Omental fat pad (tissue), 4 donors: ENCODE measurements at places on chromosomes 16 and 17. TPM values are rescaled to one million over a fixed set of nuclear protein-coding genes. Genes with fewer than 3 reads are reported as not detected.

GRCh38 chr16:7257016-7257415 lies 75.6 kb upstream of the RBFOX1 start:
- no peak for DNase-seq

- DNase-seq = no peak
These were observed 4.3 kb downstream of the CENPX start for GRCh38 chr17:82018152-82018988.

DNA sequence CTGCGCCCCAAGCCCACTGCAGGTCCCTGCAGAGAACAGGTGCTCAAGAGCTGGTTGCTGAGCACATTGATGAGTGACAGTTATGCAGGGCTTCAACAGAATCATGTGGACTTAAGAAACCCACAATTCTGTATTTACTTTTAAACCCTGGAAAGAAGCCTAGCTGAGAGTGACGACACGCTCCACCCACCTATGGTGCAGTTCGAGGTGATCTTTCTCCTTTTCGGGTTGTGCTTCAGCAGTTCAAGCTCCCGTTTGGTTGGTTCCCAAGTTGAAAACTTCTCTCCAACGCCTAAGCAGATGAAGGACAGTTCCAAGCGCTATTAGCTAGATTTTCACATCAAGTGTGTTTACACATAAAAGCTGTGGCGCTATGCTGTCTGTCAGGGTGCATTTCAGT lies 23.9 kb downstream of the USP22 start:
- DNase-seq = no peak

GRCh38 chr16:31429314-31429713 lies 1.2 kb upstream of the COX6A2 start:
- no peak for DNase-seq

DNA sequence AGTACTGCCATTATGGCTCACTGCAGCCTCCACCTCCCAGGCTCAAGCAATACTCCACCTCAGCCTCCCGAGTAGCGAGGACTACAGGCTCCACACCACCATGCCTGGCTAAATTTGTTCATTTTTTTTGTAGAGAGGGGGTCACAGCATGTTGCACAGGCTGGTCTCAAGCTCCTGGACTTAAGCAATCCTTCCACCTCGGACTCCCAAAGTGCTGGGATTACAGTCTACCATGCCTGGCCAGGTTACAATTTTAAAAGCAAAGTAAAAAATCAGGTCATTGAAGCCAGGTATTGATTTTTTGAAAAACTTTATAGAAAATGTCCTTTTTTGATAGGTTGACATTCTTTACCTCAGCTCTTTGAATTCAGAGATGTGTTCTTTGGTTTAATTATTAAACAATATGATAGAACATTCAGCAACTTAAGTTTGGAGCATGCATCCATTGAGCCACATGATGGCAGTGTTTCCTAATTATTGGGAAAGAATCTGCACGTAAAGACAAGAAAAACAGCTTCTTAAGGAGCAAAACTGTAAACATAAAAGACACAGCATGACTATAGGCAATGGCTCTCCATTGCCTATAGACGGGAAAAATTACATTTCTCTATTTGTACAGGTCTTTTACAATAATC lies 1.7 kb upstream of the SLC16A11 start:
- no peak for DNase-seq

DNA sequence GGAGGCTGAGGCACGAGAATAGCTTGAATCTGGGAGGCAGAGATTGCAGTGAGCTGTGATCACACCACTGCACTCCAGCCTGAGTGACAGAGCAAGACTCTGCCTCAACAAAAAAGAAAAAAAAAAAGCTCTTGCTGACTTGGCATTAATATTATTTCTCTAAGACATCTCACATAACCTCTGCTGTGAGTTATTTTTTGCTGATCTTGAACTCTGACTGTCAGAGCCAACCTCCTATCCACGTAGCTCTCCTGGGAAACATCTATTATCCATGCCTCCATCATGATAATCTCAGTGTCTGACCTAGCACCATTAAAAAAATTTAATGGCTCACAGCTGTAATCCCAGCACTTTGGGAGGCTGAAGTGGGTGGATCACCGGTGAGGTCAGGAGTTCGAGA lies 12.7 kb upstream of the ULK2 start:
- no peak for DNase-seq

The ADAP2 gene
- total RNA-seq = 41.6 TPM

DNA sequence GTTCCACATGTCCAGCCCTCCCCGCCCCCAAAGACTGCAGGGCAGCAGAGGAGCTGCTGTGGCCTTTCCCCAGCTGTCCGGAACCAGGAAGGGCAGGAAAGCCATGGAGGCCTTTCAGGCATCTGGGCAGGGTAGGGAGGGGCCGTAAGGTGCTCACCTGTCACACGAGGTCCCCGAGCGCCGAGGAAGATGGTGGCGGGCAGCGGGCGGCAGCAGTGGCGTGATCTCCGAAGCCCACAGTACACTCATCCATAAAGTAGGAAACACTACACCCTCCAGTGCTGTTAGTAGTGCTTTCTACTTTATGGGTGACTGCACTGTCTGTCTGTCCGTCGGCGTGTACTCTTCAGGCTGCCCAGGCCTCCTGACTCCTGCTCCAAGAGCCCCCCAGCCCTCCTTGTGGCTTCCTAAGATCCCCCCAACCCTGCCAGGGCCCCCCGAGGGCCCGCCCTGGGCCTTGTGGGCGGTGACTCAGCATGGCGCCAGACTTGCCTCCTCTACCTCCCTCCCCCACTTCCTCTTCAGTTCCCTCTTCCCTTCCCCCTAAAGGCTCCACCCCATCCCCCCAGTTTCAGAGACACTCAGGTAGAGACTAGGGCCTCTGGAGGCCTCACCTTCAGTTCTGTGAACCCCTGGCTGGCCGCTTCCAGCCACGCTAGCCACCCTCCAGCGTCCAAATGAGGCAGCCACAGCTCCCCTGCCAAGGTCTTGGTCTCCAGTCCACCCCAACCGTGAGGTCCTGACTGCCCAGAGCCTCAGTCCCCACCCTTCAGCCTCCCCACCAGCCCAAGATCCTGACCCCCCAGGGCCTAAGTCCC lies 2.6 kb upstream of the TSPOAP1 start:
- DNase-seq = no peak

The MYH8 gene
- not detected for total RNA-seq

The TSPOAP1 gene
- total RNA-seq = 3.6 TPM
